ENCODE measurements at places on chromosomes 3 and 15.

- DNase-seq, result no peak
Observed at GRCh38 chr3:151933234-151933853, 59.9 kb downstream of the SUCNR1 start.

- no peak for DNase-seq
Observed at GRCh38 chr3:46709721-46710120, 7.9 kb downstream of the PRSS50 start.

DNA sequence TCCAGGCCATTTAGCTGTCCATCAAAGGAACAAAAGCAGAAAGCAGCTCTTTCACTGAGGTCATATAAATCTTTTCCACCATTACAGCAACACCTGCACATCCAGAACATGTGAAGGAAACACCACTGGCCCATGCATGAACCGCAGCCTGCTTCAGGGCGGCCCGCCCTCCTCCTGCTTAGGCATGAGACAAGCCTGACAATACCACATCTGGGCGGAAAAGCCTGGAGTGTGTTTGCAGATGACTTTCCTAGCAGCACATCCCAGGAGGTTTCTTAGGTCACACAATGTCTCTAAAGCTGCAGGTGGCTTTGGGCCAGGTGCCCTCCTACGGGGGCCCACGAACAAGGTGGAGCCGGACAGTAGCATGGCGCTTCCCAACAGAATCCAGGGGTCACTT lies 19.6 kb downstream of the CYFIP1 start:
- no peak for DNase-seq

GRCh38 chr3:53836084-53836872 lies 9.9 kb downstream of the CHDH start:
- DNase-seq, result no peak

DNA sequence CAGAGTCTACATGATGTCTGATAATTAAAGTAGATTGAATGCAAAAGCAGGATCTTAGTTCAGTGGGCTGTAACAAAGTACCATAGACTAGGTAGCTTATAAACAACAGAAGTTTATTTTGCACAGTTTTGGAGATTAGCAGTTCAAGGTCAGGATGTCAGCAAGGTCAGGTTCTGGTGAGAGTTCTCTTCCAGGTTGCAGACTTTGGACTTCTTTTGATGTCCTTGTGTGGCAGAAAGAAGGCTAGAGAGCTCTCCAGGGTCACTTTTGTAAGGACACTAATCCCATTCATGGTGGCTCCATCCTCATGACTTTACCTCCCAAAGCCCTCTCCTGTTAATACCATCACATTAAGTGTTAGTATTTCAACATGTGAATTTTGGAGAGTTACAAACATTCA lies 12.1 kb downstream of the FYTTD1 start:
- no peak for DNase-seq

- DNase-seq, result no peak
Observed at GRCh38 chr15:85454403-85454802, 74.0 kb downstream of the AKAP13 start.

DNA sequence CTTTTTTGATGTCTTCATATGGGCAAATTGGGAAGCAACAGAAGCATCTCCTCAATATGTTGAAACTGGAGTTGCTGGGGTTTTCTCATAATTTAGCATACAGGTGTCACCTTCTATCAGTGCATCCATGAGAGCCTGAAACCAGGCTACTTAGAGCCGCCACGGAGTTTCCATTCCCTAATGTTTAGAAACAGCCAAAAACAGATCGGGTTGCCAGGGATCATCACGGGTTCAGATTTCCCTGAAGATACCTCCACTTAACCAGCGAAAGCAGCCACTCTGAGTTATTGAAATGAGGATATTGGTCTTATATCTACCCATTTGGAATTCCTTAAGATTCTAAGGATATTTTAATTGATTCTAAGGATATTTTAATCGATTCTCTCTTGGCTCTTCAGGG lies 14.5 kb downstream of the TERB2 start:
- DNase-seq, result no peak

- DNase-seq, result no peak
Observed at GRCh38 chr15:85976986-85977385, 102.7 kb upstream of the AGBL1 start.

DNA sequence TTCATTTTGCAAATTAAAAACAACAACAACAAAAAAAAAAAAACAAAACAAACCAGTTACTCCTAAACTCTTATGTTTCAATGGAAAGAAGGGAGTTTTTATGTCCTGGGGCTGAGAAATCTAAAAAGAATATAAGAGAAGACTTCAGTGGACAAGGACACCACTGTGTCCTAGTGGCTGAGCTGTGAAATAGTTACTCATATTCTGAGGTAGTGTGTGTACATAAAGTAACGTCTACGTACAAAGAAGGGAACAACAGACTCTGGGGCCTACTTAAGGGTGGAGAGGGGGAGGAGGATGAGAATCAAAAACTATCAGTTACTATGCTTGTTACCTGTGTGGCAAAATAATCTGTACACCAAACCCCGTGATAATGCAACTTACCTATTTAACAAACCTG lies 6.0 kb upstream of the TP53BP1 start:
- no peak for DNase-seq

- DNase-seq, result no peak
Observed at GRCh38 chr3:99084826-99085225, 183.3 kb upstream of the DCBLD2 start.

GRCh38 chr15:90103701-90104329 lies 1.5 kb upstream of the IDH2 start:
- no peak for DNase-seq

DNA sequence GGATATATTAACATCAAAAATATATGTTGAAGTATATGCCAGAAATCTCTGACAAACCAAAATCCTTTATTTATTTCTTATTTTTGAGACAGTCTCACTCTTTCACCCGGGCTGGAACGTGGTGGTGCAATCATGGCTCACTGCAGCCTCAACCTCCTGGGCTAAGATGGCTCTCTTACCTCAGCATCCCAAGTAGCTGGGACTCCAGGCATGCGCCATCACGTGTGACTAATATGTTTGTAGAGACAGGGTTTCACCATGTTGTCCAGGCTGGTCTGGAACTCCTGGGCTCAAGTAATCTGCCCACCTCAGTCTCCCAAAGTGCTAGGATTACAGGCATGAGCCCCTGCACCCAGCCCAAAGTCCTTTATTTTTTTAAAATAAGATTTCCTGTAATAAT lies 11.9 kb downstream of the FAIM start:
- DNase-seq, result no peak

DNA sequence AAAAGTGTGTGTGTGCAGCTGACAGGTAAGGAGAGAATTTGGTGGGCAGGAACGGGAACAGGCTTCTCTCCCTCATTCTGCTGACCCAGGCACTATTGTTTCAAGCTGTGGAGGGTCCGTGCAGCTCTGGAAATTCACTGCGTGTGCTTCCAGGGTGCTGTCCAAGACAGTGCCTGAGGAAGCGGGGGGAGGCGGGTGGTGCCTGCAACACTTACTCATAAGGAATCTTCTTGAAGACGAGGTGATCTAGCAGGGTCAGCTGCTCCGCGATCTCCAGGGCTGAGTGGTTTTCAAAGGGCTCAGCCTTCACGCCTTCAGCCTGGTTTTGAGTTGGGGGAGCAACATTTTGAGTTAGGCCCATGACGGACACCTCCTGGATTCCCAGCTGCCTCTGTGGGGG lies 46.6 kb upstream of the CTSH start:
- no peak for DNase-seq

DNA sequence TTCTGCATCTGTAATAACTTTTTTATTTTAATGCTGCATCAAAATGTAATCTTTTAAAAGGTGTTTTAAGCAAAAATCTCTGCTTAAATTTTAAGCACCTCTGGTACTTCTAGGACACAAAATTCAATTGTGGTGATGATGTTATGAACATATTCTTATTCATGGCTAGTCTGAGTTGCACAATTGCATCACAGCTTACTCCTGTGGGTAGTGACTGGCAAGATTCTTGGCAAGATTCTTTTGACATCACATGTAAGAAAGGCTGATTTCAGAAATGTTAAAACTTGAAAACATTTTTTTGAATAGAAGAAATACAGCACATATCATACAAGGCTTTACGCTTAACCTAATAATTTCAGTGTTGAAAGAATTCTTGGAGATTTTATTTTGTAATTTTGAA lies 35.7 kb downstream of the IQCH start:
- no peak for DNase-seq

GRCh38 chr15:89003865-89004725 lies 84.2 kb upstream of the ABHD2 start:
- no peak for DNase-seq

GRCh38 chr15:25186411-25186810 lies 231.6 kb downstream of the SNRPN start:
- no peak for DNase-seq

DNA sequence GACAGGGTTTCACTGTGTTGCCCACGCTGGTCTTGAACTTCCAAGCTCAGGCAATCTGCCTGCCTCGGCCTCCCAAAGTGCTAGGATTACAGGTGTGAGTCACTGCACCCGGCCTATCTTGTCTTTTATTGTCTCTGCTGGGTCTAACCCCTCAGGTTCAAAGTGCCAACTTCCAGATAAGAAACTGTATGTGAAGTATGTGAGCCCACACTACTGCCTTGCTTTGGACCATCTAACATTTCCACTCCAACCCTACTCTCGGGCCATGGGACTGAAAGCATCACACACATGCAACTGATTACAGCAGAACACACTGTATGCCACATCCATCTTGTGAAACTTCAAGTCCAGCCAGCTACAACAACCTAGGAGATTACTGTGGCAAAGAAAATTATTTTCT lies 256.1 kb upstream of the VEPH1 start:
- DNase-seq, result no peak

DNA sequence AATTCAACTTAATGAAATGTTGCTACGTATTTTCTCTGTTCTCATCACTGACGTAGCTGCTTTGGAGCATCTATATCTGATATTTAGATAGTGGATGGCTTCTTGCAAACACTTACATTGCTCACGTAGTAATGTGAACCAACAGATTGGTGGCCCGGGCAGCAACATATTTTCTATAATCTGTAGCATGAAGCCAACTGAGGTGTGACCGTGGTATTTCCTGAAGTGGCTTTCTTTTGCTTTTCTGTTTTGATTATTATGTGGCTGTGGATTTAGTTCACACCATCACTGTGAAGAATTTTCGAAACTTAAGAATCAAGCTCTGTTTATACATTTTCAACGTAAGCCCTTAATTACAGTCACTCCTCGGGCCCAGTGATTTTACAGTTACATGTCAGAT lies 288.5 kb downstream of the LPP start:
- DNase-seq, result no peak

DNA sequence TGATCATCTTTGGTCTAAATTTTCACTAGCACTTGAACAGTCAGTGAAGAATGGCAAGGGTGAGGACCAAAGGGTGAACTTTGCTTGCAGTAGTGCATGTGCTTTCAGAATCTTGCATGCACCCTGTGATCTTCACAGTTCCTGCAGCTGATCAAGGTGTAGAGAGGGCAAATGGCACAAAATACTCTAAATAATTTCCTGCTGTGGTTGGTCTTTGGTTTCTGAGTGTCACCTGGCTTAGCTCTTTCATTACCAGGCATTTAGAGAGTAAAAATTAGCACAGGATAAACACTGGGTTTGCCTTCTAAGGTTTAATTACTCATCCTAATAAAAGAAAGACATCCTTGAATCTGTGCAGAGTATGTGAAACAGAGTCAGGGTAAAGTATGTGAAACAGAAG lies 11.4 kb downstream of the TIPARP start:
- DNase-seq, result no peak

DNA sequence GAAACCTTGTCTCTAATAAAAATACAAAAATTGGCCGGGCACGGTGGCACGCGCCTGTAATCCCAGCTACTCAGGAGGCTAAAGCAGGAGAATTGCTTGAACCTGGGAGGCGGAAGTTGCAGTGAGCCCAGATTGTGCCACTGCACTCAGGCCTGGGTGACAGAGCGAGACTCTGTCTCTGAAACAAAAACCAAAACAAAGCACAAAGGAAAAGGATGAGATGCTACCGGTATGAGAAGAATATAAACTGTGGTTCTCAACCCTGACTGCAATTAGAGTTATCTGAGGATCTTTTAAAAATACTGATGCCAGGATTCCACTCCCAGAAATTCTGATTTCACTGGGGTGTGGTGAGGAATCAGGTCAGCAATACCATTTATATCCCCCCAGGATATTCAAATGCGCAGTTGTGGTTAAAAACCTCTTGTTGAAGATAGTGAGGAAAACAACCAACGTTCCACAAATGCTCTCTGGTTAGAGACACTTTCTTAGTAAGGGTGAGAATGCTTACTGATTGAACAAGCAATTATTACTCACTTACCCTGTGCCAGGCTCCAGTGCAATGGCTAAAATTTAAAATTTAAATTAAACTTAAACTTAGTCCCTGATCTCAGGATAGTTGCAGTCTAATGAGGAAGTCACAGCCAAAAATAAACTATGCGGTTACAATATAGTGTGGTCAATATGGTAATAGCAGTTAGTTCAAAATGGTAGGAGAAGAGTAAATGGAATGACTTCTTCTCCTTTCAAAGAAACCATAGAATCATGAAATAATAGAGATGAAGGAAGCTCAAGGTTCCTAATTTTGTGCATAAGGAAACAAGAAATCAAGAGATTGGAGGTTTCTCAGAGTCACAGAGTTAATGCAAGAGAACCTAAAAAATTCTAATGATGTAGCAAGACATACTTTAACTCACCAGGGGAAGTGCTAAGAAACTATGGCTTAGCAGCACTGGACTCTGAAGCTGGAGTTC lies 109.5 kb downstream of the SSR3 start:
- no peak for DNase-seq

GRCh38 chr15:26115229-26115943 lies 252.3 kb upstream of the ATP10A start:
- DNase-seq, result no peak

Measured in activated T-helper 1 cell treated with anti-CD3 and anti-CD28 coated beads, Interleukin-12 subunit alpha, Interleukin-12 subunit beta, Interleukin-2, Interleukin-4 antibody, amounts not matched to agents 30 ng/mL and 10 ng/mL and 1 ng/mL, durations not matched to agents 14 hours and 24 hours and 36 hours (primary cell).